Stimulated activated CD4-positive, alpha-beta T cell treated with anti-CD3 and anti-CD28 coated beads, Interleukin-4, amount 100 ng/mL, for 1 hour (primary cell): ENCODE measurements at places on chromosomes 3 and 15.

DNA sequence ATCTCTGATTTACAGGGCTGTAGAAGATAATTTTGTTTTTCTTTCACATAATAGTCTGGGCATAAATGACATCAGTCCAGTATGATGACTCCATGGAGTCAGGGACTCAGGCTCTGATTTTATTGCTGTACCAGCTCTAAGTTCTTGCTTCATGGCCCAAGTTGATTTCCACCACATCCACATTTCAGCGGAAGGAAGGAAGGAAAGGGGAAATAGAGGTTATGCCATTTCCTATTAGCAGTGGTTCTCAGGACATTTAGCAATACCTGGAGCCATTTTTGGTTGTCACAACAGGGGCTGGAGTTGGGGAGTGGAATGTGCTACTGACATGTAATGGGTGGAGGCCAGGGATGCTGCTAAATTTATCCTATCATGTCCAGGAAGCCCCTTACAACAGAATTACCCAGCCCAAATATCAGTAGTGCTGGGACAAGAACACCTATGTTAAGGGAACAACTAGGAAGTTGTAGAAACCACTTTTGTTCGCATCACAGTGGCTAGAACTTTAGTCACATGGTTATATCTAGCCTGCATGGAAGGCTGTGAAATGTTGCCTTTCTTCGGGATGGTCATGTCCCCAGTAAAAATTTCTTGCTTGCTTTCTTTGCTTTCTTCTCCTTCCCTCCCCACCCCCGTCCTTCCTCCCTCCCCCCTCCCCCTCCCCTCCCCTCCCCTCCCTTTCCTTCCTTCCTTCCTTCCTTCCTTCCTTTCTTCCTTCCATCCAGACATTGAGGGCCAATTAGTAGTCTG is 42.1 kb downstream of the OXSR1 start:
- no peak for DNase-seq

- no peak for DNase-seq
Measured at GRCh38 chr3:73294537-73294936, 233.1 kb downstream of the EBLN2 start.

DNA sequence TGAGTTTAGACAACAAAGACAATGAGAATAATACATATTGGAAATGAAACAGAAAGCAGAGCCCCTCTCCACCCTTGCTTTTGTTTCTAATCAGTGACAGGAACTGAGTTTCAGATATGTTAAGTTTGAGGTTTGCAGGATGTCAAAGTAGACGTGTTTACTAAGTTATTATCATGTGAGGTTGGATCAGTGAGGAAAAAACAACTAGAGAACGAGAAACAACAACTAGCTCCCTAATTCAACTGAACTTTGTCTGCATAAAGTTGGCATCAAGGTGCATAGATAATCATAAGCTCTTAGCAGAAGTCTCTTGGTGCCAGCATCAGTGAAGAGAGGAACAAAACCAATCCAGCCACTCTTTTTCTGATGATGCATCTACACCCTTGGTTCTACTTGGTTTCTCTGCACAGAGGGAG is 491.1 kb upstream of the NR2F2 start:
- no peak for DNase-seq

- DNase-seq = no peak
Measured at GRCh38 chr15:70646169-70646568, 117.2 kb downstream of the UACA start.

DNA sequence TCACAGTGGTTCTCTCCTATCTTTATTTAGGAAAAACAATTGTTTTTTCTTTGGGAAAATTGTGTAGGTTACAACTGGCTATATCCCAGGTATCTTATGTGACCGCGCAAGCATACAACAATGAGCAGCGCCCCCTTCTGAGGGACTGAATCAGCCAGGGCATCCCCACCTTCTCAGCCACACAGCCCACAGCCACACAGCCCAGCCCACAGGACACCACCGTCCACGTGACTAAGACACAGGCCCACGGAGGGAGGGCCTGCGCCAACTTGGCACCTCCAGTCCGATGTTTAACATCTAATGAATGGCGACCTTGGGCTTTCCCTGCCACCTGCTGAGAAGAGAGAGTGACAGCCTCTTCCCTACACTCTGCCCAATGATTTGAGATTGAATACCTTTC is 68.1 kb downstream of the ATP10A start:
- no peak for DNase-seq

GRCh38 chr3:58334013-58334321 is 1.3 kb downstream of the PXK start:
- no peak for DNase-seq

DNA sequence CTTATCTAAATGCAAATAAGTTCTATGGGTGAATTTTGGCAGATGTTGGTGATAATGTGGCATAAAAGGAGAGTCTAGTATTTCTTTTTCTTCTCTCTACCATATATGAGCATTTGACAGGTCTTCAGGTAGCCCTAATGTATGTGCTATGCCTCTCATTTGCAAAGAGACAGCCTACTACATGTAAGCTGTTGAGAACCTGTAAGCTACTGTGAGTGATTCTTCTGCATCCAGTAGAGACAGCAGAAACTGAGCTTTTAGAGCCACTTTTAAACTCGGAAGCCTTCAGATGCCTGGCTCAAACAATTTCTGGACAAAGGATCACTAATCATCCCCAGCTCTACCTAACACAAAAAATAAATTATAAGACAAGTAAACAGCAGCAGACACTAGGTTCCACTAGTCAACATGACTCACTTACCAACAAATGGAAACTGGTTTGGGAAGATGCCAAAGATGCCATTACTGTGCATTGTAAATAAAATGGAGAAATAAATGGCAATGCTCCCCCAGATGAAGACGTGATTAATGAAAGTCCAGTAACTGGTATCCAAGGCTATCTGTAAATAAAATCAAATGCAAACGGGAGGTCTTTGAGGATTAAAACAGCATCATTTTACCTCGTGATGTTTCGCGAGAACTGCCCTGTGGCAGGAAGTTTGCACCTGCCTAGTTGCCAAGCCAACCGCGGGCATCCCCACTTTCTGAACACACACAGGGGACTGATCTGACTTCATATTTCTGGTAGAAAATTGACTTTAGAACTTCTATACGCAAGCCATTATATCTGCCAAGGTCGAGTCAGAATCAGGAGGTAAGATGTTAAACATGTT is 245.3 kb downstream of the DTWD1 start:
- DNase-seq = no peak
